Substantia nigra (tissue), 51 donors: ENCODE measurements at places on chromosomes 1 and 21.

- DNase-seq = peak; percentile 56
Measured at GRCh38 chr21:46622226-46622625, 13.2 kb upstream of the PRMT2 start.

- no peak for DNase-seq
Measured at GRCh38 chr21:42040411-42041180, 30.4 kb upstream of the ZBTB21 start.

GRCh38 chr1:21267191-21268077 is 22.8 kb downstream of the ECE1 start:
- DNase-seq = no peak

GRCh38 chr1:2413495-2414296 is 1.3 kb upstream of the PEX10 start:
- no peak for DNase-seq

GRCh38 chr21:34219334-34220060 is 144.3 kb upstream of the KCNE2 start:
- DNase-seq = no peak

- no peak for DNase-seq
Measured at GRCh38 chr1:109295712-109296415, 10.9 kb downstream of the MYBPHL start.

DNA sequence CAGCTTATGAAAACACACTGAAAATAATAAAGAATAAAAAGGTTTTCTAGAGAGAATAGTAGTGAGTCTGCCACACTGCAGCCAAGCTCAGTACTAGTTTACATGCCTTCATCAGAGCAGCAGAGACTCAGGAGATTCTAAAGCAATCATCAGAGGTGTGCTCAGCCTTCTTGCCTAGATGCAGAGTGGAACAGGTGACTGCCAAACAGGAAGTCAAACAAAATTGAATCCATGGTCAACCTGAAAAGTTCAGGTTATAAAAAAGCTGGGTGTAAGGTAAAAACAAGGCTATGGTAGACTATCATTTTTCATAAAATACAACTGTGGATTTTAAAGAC is 165.3 kb upstream of the C1orf105 start:
- no peak for DNase-seq

- no peak for DNase-seq
Measured at GRCh38 chr1:98887507-98887906, 117.2 kb downstream of the PLPPR5 start.

DNA sequence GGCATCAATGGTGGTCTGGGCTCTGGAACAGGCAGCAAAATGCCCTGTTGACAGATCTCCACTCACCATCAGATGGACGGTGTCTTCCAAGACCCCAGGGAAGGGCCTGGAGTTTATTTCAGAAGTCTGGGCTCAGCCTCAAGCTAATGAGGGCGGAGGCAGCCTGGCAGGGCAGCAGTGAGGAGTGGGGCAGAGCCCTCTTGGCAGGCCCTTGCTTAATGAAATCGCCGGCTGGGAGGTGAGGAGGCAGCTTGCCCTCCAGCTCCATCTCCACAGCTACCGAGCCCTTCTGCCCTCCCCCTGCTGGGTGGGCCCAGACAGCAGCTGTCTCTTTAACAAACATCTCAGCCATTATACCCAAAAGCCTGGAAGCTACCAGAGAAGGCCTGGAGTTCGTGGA is 22.0 kb upstream of the GRIK3 start:
- DNase-seq = no peak

DNA sequence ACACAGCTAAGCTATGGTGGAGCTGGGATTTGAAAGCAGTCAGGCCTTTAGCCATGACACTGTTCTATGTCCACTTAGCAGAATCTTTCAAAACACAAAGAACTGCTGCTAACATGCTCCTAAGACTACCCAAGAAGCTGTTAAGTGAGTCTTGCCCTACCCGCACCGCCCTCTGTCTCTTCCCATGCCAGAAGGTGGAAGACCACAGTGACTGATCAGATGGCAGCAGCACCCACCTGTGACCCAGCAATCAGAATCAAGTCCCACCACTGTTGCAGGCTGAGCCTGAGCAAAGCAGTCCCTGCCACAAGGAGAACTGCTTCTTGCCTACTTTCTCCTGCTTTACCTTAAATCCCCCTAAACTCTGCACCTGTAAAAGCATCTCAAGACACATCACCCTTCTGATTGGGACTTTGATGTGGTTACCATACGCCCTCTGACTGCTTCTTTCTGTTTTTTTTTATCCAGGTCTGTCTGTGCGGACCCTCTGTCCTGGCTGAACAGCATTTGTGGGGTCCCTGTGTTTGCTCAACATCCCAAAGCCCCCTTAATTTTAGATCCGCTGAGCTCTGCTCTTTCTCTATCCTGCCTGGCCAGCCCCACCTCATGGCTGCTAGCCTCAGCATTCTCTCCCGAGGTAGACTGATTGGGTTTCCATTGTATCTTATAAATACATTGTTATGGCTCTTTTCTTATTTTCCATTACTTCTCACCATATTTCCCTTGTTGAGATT is 16.0 kb downstream of the IRF2BP2 start:
- DNase-seq = no peak

- DNase-seq = no peak
Measured at GRCh38 chr1:159602501-159602999, 14.9 kb downstream of the APCS start.

- peak; percentile 44 for DNase-seq
Measured at GRCh38 chr1:184021728-184022127, 15.8 kb downstream of the COLGALT2 start.

- no peak for DNase-seq
Measured at GRCh38 chr21:34887105-34887442, 162.0 kb downstream of the RUNX1 start.

- DNase-seq = no peak
Measured at GRCh38 chr1:160910170-160910750, 25.3 kb upstream of the ITLN1 start.

DNA sequence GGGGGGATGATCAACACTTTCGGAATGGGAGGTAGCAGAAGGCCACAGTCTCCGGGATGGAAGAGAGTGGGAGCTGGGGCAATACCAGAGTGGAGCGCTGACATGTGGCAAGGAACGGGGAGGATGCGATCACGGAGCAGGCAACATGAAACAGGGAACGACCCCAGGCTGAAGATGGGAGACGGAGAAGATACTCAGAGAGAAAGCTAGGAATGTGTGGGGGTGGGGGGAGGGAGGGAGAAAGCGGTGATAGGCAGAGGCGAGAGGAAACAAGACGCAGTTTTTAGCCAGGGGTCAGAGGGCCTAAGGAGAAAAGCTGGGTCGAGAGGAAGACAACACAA is 577 bp downstream of the RAB3GAP2 start:
- DNase-seq = no peak

GRCh38 chr1:156499842-156500542 is 583 bp downstream of the MEF2D start:
- DNase-seq = peak; percentile 67

DNA sequence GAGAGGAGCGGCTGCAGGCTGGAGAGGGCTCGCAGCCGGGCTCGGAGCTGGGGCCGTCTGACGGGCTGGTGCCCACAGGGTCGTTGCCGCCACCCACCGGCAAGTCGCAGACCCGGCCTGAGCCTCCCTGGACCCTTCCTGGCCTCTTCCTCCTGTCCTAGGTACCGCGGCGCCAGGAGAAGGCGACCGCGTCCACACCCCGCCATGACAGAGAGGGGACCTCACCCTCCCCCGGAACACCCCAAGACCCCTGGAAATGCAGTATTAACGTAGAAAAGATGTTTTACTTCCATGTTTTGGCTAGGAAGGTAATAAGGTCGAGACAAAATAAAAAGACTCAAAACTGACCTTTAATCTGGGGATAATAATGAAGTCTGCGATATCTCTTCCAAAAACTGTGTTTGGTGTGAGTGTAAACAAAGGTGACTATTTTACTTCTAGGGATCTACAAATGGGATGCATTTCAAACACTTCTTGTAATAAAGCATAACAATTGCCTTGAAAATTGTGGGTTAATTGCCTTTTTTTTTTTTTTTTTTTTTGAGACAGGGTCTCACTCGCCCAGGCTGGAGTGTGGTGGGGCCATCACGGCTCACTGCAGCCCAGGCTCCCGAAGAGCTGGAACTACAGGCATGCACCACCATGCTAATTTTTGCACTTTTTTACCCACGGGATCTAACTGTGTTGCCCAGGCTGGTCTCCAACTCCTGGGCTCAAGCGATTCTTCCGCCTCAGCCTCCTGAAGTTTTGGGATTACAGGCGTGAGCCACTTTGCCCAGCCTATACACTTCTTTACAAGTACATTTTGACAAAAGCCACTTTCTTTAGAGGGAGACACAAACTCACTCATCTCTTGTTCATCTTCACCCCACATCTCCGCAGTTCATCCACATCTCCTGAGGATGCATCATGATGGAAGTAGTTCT is 838 bp upstream of the RSRP1 start:
- no peak for DNase-seq

GRCh38 chr1:154832384-154832783 is 37.7 kb downstream of the KCNN3 start:
- DNase-seq = no peak

GRCh38 chr1:50126927-50127715 is 18.4 kb downstream of the ELAVL4 start:
- no peak for DNase-seq

- DNase-seq = no peak
Measured at GRCh38 chr21:44848821-44849521, 24.5 kb downstream of the PTTG1IP start.

- no peak for DNase-seq
Measured at GRCh38 chr1:196209265-196209664, 399.0 kb downstream of the KCNT2 start.

DNA sequence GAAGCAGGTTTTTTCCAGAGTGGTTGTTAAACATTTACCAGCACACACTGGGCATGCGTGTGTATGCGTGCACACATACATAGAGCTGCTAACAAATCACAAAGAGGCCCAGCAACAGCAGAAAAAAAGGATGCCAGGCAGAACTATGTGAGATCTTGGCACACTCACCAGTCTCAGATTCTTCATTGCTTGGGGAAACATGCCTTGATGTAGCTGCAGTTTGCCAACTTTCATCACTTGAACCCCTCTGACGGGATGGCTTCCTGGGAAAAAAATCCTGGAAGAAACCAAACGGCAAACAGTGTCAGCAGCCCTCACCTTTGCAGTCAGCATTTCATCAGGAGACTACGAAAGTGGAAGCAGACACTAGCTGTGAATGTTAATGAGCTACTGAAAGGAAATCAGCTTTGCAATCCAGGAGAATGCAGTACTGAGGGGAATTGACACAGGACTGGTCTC is 609.1 kb downstream of the KIF26B start:
- no peak for DNase-seq

- no peak for DNase-seq
Measured at GRCh38 chr1:167483790-167484189, 34.5 kb downstream of the CD247 start.

DNA sequence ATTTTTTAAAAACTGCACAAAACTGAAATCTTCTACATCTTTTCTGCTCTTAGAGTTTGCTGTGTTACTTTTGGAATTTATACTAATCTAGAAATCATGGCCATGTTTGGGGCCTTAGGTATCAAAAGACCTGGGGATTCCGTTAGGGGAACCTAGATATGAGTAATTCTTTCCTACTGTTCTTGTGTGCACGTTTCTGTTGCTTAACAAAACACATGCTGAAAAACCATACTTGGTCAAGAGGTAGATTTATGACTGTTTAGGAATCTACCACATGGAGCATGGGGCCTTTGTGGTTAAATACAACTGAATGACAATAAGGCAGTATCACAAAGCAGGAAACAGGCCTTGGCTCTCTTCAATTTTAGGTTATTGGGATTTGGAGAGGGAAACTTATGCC is 291.9 kb upstream of the USP25 start:
- DNase-seq = no peak

DNA sequence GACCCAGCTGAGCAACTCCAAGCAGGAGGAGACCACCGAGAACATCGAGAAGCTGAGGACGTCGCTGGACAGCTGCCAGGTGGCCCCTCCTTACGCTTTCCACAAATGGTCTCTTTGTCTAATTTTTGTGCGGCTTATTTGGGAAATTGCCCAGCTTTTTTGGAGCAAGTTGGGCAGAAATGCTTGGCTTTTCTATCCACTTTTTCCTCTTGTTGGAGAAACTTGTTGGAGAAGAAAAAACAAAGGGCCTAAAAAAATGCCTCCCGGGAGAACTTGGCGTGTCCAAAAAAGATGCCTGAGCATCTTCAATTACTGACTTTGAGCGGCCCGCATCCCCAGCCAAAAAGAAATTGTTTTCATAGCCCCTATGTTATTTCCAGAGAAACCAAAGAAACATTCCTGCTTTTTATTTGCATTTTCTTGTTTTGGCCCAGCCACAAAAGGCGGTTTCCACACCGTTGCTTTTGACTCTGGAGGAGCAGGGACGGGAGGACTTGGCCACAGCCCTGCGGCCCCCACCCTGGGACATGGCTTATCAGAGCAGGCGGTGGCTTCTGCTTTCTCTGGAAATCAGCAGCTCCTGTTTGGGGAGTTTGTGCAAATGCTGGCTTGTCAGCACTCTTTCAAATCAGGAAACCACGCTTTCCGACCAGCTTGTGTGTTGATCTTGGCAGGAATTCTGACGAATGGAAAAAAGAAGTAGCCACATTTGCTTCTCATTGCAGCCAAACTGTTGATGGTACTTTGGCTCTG is 81.2 kb upstream of the EFHD2 start:
- peak; percentile 17 for DNase-seq

GRCh38 chr1:206658981-206659273 is 23.6 kb downstream of the DYRK3 start:
- DNase-seq = no peak

DNA sequence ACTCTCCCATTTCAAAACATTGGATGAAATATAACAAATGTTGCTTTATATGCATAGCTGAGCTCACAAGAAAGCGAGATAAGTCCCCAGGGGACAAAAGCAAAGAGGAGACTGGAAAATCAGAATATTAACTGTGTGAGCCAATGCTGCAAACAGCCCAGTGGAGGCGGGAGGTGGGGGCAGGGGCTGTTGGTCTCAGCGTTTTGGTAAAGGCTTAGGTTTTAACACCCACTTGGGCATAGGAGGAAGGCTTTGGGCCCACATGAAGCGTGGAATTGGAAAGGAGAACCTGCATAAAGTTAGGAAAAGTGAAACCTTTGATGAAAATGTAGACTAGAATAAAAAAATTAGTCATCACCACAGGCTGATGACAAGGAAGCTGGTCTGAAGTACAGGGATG is 30.2 kb upstream of the SMIM12 start:
- DNase-seq = no peak

DNA sequence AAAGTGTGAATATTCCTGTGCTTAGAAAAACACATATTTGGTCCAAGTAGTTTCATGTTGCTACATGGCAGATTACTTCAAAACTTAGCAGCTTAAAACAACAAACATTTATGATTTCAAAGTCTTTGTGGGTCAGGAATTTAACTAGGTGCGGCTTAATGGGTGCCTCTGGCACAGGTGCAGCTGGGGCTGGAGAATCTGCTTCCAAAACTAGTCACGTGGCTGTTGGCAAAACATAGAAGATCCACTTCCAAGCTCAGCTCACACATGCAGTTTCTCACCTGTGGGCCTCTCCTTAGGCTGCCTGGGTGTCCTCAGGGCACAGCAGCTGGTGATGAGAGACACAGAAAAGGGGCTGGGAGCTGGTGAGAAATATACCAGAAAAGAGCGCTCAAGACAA is 263.4 kb downstream of the TTLL7 start:
- DNase-seq = no peak

- no peak for DNase-seq
Measured at GRCh38 chr21:18368205-18368604, 35.4 kb downstream of the TMPRSS15 start.
